ENCODE measurements at places on chromosomes 3 and 15.

DNA sequence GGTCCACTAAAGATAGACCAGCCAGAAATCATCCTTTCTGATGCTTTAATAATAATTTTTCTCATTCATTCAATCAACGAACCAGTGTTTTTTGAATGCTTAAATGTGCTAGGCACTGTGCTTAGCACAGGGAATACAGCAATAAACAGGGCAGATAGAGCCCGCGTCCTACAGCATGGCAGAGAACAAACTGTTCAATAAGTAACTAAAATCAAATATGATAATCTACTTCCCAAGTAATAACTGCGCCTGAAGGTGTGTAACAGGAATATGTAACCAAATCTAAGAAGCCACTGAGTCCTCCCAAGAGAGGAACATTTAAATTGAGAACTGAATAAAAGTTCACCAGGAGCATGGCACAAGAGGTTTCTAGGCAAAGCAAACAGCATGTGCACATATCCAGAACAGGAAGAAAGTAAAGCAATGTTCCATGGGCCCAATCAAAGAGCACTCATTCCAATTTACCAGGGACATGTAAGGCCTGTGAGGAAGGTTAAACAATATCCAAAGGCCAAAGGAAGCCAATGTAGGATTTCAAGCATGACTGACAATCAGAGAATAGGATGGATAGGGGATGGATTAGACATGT lies 311.0 kb upstream of the RARB start:
- no peaks in the 10 kb centered on the region for H3K27me3 ChIP-seq
- no peak for DNase-seq
- H3K4me1 ChIP-seq = no peaks in the 10 kb centered on the region

DNA sequence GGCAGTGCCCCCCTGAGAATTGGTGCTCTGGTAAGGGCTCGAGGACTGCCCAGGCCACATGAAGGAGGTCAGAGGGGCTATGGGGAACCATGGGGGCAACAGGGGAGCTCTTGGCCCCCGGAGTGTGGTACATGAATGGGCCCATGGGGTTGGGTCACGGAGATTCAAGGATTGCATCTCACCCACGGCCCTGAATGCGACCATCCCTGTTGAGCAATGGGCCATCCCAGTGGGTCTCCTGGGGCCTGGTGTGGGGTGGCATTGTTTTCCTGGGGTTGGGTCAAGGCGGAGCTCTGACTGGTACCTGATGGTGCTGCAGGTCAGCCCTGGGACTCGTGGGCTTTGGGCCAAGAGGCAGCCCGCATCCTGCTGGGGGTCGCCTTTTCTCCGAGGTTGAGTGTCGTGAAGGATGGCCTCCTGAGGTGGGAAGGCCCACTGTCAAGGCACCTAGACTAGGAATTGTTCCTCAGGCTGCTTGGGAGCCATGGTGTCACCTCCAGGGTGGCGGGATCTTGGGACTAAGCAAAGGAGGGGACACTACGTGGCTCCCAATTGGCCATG lies 198.3 kb downstream of the UBE3A start:
- H3K4me1 ChIP-seq = no peaks in the 10 kb centered on the region
- H3K27me3 ChIP-seq = no peaks in the 10 kb centered on the region
- H3K27ac ChIP-seq = no peak overlapping the region
- H3K36me3 ChIP-seq = no peaks in the 10 kb centered on the region

DNA sequence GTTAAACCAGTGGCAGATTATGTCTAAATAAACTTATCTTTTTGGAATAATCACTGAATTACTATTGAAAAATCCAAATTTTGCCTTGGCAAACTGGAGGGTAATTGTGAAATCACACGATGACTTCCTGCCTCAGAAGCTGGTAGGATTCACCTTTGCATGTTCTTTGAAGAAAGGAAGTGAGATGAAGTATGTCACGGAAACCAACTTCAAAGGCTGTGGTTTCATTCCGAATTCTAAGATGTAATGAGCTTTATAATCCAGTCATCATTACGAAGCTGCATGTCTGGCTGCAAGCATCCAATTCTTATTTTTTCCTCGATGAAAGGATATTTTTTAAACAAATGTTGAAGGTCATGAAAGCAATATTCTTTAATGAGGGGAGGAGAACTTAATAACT lies 15.0 kb upstream of the ZBED2 start:
- no peak overlapping the region for H3K27ac ChIP-seq
- no peaks in the 10 kb centered on the region for H3K4me1 ChIP-seq
- no peak for DNase-seq
- no peak overlapping the region for H3K4me3 ChIP-seq
- H3K36me3 ChIP-seq = no peaks in the 10 kb centered on the region

DNA sequence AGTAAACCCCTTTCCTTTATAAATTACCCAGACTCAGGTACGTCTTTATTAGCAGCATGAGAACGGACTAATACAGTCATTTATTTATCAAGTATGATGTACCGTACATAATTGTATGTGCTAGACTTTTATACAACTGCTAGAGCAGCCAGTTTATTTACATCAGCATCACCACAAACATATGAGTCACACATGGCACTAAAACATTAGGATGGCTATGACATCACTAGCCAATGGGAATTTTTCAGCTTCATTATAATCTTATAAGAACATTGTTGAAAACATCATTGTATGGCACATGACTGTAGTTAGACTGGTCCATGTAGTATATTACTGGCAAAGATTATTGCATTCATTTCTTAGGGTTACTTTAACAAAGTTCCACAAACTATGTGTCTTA lies 121.7 kb downstream of the ZMAT3 start:
- no peak overlapping the region for H3K4me3 ChIP-seq
- no peaks in the 10 kb centered on the region for H3K4me1 ChIP-seq
- H3K27me3 ChIP-seq = no peaks in the 10 kb centered on the region
- H3K27ac ChIP-seq = no peak overlapping the region
- DNase-seq = no peak
- H3K36me3 ChIP-seq = no peaks in the 10 kb centered on the region

GRCh38 chr3:13487403-13487802 lies 7.3 kb downstream of the HDAC11 start:
- 0 out of 2 replicates have a peak, but pooled peaks cover 2% of the 10 kb centered on the region for H3K4me1 ChIP-seq
- DNase-seq = no peak
- no peaks in the 10 kb centered on the region for H3K36me3 ChIP-seq
- H3K27me3 ChIP-seq = no peaks in the 10 kb centered on the region

DNA sequence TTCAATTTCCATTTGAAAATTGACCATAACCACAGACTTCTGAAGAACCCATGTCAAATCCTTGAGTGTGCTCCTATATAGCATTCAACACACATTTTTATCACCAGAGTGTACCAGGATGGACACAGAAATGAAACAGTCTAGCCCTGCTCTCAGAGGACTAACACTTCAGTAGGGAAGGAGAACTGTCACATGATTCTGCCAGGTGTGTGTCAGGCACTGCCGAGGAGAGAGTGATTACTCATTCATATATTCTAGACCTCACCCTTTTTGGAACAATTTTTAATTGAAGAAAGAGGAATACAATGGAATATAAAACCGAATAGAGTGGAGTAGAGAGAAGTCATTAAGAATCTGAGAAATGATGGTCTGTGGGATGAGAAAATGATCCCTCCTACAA lies 125.8 kb downstream of the ERC2 start:
- H3K4me3 ChIP-seq = no peak overlapping the region
- H3K27ac ChIP-seq = no peak overlapping the region
- H3K4me1 ChIP-seq = peaks cover 3% of the 10 kb centered on the region
- H3K36me3 ChIP-seq = no peaks in the 10 kb centered on the region
- no peaks in the 10 kb centered on the region for H3K27me3 ChIP-seq
- DNase-seq = no peak

GRCh38 chr15:28113394-28114113 lies 14.4 kb upstream of the OCA2 start:
- DNase-seq = no peak
- H3K27me3 ChIP-seq = no peaks in the 10 kb centered on the region
- no peaks in the 10 kb centered on the region for H3K4me1 ChIP-seq
- peaks cover 34% of the 10 kb centered on the region for H3K36me3 ChIP-seq
- H3K4me3 ChIP-seq = no peak overlapping the region

GRCh38 chr3:10753964-10754363 lies 62.1 kb upstream of the SLC6A11 start:
- H3K4me3 ChIP-seq = no peak overlapping the region
- no peak overlapping the region for H3K27ac ChIP-seq
- peak; percentile 57 for DNase-seq

GRCh38 chr15:36831125-36831903 lies 251.9 kb downstream of the CDIN1 start:
- H3K27ac ChIP-seq = no peak overlapping the region
- H3K4me1 ChIP-seq = no peaks in the 10 kb centered on the region
- H3K27me3 ChIP-seq = no peaks in the 10 kb centered on the region
- H3K36me3 ChIP-seq = no peaks in the 10 kb centered on the region

DNA sequence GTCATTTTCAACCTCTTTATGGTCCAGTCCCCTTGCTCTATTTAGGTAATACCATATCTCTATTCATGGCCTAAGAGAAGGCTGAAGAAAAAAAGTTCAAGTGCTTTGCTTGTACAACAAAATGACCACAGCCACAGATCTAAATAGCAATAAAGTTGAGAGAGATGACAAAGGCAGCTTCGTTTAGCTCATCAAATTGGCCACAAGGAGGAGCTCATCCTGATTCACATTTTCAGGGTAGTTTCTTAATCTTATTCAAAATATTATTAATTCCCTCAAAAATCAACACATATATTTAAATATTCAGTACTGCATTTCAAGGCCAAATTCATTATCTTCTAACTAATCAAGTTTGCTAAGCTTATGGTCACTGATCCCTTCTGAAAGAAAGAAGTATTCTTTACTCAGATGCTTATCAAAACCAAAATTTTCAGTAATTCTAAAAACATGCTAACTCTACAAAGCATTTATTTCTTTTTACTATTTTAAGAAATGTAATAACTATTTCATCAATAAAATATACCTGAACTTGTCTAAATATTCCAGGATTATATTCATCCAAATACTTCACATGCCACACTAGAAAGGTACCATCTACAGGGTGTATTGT lies 85.5 kb downstream of the DMXL2 start:
- DNase-seq = no peak
- no peaks in the 10 kb centered on the region for H3K4me1 ChIP-seq
- H3K27ac ChIP-seq = no peak overlapping the region

GRCh38 chr3:68973639-68974038 lies 39.8 kb downstream of the EOGT start:
- H3K27ac ChIP-seq = no peak overlapping the region
- H3K4me1 ChIP-seq = no peaks in the 10 kb centered on the region
- H3K27me3 ChIP-seq = no peaks in the 10 kb centered on the region
- peaks cover 2% of the 10 kb centered on the region for H3K36me3 ChIP-seq

DNA sequence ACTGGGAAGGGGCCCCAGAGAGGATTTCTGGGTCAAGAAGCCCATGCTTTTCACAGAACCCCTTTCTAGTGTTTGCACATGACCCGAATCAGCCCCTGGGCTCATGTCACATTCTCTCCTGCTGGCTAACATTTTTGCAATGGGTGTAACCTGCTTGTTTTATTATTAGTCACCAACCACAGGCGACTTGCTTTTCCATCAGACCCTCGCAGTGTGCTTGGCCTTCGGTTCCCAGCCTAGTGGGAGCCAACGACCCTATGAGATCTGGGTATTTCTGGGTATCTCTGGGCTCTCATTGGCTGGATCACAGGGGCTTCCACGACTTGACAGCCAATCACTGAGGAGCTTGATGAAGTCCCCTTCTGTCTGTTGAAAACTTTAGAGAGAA lies 11.0 kb upstream of the FBLN2 start:
- no peak overlapping the region for H3K27ac ChIP-seq
- no peak for DNase-seq
- H3K4me1 ChIP-seq = 0 out of 2 replicates have a peak, but pooled peaks cover 1% of the 10 kb centered on the region

DNA sequence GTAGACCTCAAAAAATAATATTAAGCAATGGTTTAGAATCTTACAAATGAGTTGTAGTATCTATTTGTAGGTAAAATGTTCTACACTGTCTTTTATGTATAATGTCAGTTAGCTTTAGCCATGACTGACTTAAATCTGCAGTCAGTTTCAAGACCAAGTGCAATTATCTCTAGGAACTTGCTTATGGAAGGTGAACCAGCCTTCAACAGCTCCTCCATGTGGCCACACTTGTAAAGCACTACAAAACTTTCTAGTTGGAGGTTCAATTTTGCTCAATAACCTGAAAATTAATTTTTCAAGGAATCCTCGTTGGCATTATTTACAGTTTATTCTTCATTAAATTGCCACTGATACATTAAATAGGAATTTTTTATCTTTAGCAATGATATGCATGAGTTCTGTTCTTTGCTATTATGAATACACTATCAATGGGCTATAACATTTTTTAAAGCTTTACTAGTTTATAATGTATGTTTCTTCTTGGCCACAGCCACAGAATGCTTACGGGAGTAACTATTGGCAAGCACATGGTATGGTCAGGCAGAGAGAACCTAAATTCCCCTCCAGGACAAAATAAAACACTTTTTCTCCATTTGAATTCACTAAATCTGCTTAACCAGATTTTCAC lies 315.3 kb upstream of the UBE2E2 start:
- no peaks in the 10 kb centered on the region for H3K36me3 ChIP-seq
- H3K27ac ChIP-seq = no peak overlapping the region
- DNase-seq = peak; percentile 16
- no peaks in the 10 kb centered on the region for H3K27me3 ChIP-seq
- no peak overlapping the region for H3K4me3 ChIP-seq

GRCh38 chr15:29207027-29207757 lies 62.4 kb downstream of the NSMCE3 start:
- no peak for DNase-seq
- H3K4me1 ChIP-seq = no peaks in the 10 kb centered on the region
- no peaks in the 10 kb centered on the region for H3K36me3 ChIP-seq
- H3K27ac ChIP-seq = no peak overlapping the region
- no peaks in the 10 kb centered on the region for H3K27me3 ChIP-seq

DNA sequence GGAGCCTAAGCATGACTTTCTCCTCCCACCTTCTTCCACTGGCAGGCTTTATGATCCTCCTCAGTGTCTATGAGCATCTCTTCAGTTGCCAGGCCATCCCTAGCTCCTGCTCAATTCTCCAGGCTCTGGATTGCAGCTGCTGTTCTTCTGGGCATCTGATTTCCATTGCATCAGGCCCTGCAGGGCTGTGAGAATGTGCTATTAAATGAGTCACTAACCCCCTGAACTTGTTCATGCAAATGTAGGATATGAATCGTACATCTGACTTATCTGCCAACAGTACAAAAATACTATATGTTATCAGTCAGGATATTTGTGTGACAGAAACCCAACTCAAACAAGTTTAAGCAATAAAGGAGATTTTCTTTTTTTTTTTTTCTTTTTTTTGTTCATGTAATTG lies 11.9 kb downstream of the GPR176 start:
- no peak overlapping the region for H3K27ac ChIP-seq
- DNase-seq = no peak
